ENCODE measurements at places on chromosomes 12 and 14.

DNA sequence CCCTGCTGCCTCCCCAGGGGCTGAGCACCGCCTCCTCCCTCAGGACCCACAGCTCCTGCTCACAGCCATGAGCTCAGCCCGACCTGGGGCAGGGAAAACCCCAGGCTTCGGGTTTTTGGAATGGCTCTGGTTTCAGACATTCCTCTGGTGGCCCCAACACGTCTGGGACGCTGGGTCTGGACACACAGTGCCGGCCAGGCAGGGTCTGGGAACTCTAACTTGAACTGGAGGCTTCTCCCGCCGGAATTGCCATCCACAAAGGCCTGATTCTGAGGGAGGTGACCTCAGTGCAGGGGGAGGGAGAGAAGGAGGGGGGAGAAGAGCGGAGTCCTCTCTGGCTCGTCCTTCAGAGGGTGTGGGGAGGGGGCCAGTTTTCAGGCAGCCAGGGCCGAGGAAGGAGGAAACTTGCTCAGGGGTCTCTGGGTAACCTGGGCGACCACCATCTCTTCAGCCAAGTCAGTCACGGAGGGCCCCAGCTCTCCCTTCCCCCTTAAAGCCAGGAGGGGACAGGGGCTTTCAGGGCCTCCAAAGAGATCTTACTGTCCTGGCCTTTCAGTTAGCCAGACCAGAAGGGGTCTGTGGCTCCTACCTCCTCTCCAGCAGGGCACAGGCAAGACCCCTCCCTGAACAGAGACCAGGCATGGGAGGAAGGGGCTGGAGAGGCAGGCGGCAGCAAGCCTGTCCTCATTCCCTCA is 19.4 kb downstream of the NCKAP5L start:
- no peak for DNase-seq

- DNase-seq = no peak
These were observed 281.7 kb downstream of the DUSP6 start for GRCh38 chr12:89070603-89071002.

GRCh38 chr14:29442696-29443095 is 485.0 kb downstream of the PRKD1 start:
- DNase-seq = no peak

- DNase-seq = no peak
These were observed 1282.2 kb downstream of the AACS start for GRCh38 chr12:126347421-126347820.

DNA sequence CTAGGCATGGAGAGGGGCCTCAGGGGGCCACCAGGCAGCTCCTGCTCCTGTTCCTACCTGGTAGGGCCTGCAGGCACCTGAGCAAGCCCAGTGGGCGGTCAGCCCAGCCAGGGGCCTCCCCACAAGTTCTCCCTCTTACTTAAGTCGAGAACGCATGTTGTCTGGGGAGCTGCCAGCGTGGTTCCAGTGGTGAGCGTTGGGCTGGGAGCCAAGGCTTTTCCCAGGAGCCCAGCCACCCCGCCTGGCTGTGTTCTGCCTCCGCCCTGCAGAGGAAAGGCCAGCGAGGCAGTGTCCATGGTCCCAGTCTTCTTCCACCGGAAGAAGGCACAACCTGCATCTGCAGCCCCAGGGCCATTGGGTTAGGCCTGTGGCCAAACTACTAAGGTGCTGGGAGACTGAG is 1.4 kb downstream of the C14orf180 start:
- DNase-seq = no peak

DNA sequence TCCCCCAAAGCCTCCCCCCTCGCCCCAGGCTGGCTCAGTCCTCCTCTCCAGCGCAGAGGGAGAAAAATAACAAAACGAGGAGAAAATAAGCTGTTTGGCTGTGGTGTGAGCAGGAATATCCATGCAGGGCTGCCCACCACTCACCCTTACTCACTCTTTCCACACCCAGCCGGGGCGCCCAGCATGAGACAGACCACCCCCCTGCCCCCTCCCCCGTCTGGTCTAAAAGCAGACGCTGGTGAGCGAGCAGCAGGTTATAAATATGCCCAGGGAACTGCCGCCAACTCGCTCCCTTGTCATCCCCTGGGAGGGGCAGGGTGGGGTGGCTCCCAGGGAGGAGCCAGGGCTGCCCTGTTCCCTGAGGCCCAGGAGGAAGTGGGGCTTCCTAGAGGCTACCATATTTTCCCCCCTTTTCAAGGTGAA is 7.4 kb downstream of the WNT1 start:
- no peak for DNase-seq

DNA sequence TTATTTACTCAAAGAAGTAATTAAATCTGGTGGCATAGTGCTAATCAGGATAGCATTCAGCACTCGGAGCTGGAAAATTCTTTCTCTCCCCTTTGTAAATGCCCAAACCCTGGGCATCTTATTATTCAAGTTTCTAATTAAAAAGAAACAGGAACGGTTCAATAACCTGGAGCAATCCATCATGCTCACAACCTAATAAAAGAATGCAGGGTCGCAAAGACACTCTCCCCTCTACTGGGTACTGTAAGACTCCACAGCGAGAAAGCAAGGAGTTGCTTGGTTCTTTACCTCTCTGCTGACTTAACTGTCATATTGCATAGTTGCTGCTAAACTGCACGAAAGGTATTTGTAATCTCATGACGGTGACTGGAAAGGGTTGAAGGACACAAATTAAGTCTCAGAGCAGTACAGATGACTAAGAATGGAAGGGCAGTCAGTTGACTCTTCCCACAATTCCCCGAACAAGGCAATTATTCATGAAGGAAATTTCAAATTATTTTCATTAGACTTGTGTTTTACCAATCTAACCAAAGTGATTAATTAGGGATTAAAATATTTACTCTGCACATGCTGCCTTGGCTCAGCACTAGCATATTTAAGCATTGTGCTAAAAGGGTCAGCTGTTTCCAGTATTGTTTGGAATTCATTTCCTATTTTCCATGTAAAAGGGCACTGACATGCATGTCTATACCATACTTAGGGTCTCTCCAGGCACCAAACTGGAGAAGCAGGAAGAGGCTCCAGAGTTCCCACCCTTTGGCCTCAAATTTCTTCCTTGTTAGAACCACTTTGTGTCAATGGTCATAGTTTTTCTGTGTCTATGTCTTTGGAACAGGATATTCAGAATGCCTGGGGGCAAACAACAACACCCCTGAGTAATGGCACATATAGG is 182.2 kb downstream of the EXOC5 start:
- no peak for DNase-seq

DNA sequence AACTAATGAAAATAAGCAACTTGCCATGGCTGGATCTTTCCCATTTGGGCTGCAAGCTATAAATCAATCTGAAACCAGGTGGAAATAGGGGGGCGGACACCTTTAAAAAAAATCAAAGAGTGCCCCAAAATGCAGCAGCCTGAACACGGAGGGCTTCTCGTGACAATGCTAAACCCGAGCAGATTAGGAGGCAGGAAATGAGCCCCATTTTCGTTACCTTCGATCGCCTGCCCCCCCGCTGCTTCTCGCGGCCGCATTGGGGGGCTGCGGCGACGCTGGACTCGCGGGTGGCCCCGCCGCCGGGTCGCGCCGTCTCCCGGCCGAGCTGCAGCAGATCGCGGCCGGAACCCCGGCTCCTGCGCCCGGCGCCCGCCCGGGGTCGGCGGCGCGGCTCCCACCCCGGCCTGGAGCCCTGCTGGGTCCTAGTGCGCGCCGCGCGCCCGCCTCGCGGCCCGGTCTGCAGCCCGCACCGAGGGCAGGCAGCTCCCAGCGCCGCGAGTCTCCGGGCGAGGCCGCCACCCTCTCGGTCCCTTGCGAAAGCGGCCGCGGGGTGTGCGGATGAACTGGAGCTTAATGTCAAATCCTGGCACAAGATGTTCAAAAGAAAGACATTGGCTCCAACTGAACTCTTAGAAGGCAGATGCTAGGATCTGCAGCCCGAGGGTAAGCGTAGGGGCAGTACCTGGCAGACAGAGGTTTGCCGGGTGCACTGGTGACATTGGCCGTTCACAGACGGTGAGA is 201.9 kb upstream of the FOXN3 start:
- no peak for DNase-seq

- no peak for DNase-seq
These were observed 169.8 kb downstream of the PRKCH start for GRCh38 chr14:61491224-61491623.

DNA sequence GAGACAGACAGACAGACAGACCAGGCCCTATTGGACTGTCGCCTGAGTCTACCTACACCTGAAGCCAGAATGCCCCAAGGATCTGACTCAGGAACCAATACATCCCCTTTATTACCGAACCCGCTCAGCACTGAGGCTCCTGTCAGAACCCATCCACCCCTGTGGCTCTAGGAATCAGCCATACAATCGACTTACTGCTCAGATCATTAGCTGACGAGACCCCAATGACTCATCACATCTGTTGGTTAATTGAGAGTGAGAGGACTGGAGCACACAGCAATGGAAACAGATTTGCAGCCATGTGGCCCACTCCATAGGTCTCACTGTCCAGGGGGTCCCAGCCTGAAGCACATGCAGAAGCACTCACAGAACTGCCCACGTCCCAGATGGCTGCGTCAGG is 15.2 kb downstream of the ITPK1 start:
- no peak for DNase-seq
